ENCODE measurements at places on chromosomes 5 and 9.

GRCh38 chr9:134004881-134005280 is 12.8 kb upstream of the VAV2 start:
- no peak for DNase-seq

DNA sequence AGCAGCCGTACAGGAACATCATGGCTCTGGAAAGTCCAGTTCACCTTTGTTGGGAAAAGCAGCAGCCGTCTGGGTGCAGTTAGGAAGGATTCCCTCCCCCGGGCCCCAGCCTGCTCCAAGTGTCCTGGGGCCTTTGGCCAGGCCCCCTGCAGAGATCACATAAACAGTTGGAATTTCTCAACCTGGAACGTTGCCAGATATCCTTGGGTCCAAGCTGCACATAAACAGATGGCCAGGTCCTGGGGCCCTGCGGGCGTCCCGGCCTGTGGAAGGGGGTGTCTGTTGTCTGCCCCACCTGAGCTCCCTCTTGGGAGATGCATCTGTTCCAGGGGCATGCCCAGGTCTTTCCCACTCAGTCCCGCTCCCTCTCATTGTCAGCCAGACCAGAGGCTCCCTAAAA is 92.7 kb downstream of the COL5A1 start:
- DNase-seq = no peak

DNA sequence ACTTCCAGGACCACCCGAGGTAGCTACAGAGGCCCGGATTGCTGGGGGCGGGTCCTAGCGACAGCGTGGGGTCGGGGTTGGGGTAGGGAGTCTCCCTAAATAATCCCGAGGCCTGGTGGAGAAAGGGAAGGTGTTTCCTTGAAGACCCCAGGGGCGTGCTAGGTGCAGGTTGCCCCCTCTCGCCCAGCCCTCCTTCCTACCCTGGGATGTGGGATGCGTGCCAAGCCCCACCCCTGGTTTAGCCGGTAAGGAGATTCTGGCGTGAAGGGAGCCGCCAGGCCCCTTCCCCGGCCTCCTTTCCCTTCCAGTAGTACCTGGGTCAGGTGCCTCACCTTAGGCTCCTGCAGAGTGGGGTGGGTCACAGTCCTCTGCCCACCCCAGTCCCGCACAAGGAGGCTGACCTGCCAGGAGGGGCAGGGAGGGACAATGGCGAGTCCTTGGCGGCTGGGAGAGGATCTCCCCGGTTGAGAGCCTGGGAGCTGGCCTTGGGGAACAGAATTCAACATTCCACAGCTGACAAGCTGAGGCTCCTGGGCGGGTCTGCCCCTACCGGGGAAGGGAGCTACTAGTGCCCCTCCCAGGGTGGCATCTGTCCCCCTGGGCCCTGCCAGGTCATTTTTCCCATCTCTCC is 674 bp downstream of the TSPAN17 start:
- no peak for DNase-seq

GRCh38 chr5:174315471-174315870 is 270.0 kb downstream of the NSG2 start:
- no peak for DNase-seq

GRCh38 chr5:62494772-62495171 is 82.2 kb downstream of the IPO11 start:
- DNase-seq = no peak

DNA sequence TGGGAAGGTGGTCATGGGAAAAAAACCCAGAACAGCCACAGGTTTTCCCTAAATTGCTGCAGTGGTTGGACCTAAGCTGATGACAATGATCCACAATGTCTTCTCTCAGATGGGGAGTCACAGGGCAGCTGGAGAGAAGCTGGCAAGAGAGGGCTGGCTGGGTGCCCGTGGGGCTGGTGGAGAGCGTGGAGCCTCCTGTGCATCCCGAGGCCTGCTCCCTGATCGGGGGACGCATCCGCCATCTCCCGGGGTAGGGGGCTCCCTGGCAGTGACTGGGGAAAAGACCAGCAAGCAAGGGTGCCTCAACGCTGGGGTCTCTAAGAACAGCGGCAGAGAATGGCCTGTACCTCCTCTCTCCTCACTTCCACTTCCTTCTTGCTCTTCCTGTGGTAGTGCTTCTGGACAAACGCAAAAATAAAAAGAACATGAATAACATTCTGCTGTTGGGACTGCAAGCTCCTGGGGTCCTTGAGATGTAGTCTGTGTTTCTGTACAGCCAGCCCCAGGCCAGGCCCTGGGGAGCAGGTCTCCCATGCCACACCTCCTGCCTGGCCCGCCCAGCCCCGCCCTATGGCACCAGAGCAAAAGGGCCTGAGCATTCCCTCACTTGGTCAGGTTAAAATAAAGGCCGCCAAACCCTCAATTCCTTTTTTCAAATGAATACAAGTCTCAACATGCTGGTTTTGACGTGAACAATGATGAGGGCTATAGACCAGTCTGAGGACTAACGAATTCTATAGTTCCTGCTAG is 7.0 kb upstream of the MRNIP start:
- peak; percentile 43 for DNase-seq

DNA sequence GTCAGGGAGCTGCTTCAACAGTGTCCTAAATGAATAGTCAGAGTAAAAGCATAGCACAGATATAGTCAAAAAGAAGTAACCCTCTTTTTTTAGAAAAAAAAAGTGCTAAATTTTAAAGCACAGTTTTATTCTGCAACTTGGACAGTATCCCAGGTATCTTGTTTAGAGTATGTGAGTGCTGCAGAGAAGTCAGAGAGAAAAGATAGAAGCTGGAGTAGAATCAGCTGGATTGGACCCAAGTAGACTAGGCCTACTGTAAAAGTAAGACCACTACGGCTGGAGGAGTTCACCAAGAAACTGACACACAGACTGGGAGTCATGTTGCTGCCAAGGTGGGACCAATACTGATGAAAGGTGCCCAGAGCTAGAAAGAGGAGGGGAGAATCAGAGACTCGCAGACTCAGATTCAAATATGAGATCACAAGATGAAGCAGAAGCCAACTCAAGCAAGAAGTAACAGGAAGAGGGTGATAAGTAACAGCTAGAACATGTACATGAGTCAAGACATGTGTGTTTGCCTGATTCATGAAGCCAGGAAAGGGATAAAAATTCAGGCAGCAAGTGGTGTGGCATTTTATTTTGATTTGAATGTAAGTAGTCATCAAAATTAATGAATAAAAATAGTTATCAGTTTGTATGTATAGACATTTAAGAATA is 25.6 kb upstream of the TUSC1 start:
- no peak for DNase-seq

DNA sequence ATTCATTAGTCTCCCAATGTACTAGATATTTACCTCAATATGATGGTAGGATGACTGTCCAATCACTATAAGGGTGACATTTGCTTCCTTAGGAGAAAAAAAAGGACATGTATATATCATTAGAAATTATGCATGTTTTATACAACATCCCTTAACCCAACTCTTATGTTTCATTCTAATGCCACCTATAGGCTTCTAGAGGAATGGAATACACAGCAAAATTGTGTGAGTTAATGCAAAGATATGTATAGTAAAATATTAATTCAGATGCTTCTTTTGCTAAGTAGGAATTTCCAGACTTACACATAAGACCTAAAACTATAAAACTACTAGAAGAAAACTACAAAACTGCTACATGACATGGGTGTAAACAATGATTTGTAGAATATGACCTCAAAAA is 3.5 kb downstream of the PRXL2C start:
- peak; percentile 5 for DNase-seq

GRCh38 chr9:78620303-78620702 is 323.4 kb downstream of the PSAT1 start:
- no peak for DNase-seq

DNA sequence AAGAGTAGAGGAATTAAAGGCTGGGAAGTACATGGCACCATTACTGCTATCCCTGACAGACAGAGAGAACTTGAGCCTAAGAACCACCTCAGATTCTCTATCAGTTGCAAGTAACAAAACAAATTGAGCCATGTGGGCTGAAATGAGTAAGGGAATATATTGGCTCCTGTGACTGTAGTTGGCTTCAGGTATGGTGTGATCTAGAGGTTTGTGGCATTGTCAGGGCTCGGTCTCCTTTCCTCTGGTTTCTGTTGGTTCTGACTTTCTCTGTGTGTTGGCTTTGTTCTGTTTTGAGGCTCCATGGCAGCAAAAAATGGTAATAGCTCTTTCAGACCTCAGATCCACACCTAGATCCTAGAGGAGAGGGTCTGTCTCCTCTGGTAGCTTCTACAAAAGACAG is 5.7 kb downstream of the GALNT10 start:
- DNase-seq = no peak

DNA sequence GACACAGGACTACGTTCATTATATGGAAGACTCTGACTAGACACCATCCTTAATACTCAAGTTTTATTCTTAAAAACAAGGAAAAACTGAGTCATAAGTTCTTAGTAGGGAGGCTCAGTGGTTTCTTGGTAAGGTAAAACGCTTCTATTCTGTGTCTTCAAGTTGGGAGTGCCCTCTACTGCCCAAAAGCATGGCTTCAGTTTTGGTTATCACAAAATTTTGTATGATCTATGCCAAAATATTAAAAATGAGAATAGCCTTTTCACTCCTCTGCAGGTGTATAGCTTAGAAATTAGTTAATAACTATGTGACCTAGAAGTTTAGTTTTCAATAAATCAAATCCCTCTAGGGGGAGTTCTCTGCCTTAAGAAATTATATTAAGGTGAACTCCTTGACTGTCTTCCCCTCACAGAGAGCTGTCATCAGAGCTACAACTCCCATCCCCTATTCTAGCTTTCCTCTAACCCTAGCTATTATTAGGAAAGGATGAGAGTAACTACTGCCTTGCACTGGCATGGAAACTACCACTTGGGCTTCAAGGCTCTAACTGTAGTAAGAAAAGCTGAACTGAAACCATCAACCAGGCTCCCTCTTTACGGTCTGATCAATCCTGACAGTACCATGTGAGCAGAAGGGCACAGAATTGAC is 189.7 kb downstream of the GNAQ start:
- no peak for DNase-seq

- DNase-seq = no peak
These were observed 277.2 kb upstream of the SLC24A2 start for GRCh38 chr9:20065796-20066700.

DNA sequence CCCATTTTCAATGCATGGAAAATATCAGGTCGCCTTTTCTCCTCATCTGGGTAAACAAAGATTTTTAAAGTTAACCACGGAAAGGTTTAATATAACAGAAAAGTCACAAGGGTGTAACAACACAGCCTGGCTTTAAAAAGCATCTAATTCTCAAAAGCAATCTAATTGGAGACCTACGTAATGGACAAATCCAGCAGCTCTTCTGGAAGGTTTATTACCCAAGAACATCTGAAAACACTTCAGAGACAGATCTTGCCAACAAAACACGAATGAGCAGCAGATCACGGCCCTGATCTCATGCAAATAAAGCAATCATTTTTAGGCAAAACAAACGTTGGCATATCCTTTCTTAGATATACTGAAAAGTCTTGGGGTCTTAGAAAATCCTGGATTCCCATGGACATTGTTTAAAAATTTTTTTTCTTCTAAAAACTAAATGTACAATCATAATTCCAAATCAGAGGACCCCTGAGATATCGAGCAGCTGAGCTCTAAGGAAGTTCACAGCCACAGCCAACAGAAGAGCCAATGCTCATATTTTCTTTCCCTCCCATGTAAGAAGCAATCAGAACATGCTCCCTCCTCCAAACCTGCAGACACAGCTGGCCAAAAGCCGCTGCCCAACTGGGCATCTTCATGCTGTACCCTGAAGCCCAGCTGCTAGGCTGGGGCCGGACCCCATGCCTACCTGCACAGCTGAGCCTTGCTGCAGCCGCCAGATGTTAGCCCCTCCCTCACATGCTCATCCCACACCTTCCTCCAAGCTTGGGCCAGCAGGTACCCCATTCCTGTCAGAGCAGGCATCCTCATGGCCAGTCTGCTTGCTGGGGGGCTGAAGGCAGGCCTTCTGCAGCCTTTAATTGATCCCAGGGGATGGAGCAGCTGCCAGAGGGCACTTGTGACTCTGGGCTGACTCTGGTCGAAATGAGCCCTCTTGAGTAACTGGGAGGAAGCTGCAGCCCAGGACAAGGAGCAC is 11.2 kb downstream of the ANKS6 start:
- no peak for DNase-seq

GRCh38 chr9:103068753-103069152 is 73.6 kb downstream of the CYLC2 start:
- no peak for DNase-seq

DNA sequence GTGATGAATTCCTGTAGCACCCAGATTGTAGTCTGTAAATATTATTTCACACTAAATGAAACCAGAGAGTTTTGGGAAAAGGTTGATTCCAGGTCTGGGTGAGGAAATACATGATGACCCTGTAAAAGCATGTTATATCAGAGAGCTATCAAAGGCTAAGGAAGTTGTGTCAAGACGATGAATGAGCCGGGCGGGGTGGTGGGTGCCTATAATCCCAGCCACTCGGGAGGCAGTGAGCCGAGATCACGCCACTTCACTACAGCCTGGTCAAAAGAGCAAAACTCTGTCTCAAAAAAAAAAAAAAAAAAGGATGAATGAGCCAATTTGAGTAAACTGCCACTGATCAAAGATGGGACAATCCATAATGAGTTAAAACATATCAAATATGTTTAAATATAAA is 29.2 kb downstream of the IL6ST start:
- no peak for DNase-seq

DNA sequence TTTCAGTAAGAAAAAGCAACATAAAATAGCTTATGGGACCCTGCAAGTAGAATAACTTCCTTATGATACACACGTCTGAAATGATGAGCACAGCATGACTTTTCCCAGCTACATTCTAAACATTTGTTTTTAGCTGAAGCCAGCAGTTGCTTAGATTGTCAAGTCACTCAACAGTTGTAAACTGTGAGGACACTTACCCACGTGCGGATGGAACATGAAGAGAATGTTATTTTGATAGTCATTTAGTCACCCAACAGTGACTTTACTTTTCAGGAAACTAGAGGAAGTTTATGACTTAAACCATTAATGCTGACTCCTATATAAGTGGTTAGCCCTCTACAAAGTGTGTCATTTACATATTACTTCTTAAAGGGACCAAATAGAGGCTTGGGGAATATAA is 3.0 kb downstream of the HACD4 start:
- no peak for DNase-seq

DNA sequence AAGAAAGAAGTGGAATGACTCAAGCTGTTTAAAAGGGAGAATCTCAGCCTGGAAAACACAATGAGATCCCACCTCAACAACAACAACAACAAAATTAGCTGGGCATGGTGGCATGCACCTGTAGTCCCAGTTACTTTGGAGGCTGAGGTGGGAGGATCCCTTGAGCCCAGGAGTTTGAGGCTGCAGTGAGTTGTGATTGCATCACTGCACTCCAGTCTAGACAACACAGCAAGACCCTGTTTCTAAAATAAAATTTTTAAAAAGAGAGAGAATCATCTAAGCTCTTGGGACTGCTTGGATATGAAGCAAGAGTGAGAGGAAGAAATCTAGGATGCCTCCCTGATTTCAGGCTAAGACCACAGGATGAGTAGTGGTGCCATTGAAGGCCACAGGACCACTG is 47.4 kb upstream of the KIF2A start:
- DNase-seq = no peak

GRCh38 chr5:178625679-178626483 is 969 bp downstream of the CLK4 start:
- DNase-seq = no peak

DNA sequence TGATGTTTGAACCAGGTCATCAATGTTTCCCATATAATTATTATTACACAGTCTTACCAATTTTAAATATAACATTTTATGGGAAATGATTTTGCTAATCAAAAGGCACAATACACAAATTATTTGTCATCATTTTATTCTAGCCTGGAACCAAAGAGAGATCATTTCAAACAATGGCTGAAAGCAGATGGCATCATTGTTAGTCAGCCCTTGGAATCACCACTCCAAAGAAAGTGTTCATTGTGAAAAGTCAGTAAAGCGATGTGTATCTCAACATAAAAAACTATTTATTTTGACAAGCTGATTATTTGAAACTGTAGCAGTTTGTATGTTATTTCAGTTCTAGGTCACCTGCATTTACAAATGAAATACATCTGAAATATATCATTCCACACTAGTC is 1068.7 kb downstream of the CDH12 start:
- DNase-seq = no peak

Measured in hippocampal formation (tissue), 2 donors.